ENCODE measurements at places on chromosomes 11 and 22.

GRCh38 chr11:17376493-17376892 is 12.0 kb downstream of the KCNJ11 start:
- DNase-seq = no peak

DNA sequence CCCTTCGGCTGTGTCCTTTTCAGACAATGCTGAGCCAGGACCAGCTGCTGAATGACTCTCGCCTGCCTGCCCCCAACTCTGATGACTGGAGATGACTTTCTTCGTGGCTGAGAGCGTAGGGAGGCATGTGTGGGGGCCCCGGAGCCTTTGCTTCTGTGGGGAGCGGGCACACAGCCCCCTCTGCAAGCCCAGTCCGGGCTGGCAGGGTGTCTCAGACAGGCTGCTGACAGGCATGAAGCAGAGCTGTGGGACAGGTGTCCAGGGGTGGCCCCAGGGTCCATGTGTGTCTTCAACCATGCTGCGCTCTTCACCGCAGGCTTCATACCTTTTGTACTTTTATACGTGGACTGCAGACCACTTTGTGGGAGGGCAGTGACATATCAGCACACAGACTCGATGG is 16.6 kb downstream of the CYB5R2 start:
- no peak for DNase-seq

DNA sequence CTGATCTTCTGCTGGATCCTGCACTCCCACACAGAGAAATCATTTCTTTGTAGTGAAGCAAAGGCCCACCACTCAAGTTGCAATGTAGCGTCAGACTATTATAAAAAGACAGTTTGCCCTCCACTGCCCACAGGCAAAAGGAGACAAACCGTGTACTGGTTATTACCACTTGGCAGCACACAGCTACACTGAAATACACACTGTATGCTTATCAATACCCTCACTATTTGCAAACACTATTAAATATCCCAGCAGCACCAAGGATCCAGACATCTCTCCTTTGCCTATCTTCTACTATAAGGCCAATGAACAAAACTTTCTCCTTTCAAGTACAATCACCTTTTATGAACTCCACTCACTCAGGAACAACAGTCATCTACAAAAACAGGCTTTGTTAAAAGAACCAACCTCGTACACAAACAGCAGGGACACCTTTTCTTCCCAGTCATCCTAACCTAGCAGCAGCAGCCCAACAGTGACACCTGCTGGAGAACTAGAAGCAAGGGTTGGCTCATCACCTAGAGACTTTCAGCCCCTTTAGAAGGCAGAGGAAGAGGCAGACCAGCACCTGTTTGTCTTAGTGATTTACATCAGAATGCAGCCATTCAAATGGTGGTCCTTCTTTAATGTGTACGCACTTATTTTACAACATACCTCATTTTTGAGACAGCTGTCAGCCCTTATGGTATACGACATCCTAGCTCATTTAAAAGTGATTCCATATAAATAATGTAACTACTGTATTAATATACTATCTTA is 56.1 kb downstream of the AMBRA1 start:
- DNase-seq = peak; percentile 73

GRCh38 chr22:31635638-31636306 is 26.2 kb downstream of the PISD start:
- DNase-seq = no peak

- no peak for DNase-seq
Observed at GRCh38 chr11:79313530-79313913, 127.3 kb downstream of the TENM4 start.

DNA sequence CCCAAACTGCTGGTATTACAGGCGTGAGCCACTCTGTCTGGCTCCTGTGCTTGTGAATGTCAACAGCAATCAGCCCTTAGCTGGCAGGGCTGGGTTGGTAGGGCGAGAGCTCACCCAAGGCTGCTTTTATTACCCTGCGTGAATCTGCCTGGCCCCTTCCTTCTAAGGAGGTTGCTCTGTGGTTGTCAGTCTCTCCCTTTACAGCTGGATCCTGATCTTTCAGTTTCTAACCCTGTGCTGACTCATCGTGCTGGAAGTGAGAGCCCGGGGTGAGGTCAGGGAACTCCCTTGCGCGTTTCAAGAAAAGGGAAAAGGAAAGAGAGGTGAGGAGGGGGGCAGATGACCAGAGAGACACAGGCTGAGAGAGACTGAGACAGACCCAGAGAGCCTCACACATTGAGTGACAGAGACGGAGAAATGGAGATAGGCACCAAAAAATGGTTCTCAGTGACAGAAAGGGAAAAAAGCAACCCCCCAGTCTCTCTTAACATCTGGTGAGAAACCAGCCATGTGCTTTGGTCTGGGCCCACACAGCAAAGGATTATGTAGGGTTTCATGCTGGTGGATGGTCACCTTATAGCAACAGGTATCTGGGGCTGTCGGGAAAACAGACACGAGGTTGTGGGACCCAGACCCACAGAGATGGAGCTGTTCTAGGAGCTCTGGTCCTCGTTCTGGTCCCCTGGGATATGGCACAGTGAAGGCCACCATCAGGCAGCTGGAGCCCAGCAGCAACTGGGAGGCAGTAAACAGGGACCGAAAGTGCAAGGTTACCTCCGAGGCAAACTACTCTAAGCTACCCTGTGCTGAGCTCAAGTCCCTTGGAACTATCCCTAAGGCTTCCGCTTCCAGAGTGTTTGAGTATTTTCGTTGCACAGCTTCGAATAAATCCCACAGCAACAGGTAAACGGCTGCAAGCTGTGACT is 2.5 kb downstream of the TCN2 start:
- peak; percentile 13 for DNase-seq

DNA sequence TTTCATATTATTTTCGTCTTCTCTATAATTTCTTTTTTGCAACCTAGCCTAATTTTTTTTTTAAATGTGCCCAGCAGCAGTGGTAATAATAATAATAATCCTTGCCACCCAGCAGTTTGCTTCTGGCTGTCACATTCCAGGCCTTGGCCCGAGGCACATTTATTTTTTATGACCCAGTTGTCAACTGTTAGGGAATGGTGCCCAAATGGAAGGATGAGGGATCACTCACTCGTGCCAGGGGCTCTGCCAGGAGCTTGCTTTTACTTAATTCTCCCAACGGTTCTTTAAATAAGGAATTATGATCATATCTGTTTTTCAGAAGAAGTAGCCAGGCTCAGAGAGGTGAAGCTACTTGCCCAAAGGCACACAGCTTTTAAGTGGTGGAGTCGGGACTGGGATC is 49.6 kb downstream of the MYO18B start:
- DNase-seq = no peak

DNA sequence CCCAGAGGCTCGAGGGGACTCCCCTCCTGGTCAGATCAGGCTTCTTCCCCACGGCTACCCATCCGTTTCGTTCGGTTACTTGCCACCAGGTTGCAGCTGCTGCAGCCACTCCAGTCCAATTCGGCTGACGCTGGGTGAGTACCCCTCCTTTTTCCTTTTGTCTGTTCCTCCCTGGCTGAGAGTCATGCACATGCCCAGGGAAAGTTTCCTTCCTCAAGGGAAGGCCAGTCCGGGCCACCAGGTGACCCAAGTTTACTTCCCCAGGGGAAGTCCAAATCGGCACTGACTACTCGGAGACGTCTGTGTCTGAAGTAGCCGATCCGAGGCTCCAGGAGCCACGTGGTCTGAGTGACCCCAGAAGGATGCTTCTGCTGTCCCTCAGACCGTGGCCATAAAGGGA is 13.2 kb upstream of the OR56A3 start:
- DNase-seq = no peak

DNA sequence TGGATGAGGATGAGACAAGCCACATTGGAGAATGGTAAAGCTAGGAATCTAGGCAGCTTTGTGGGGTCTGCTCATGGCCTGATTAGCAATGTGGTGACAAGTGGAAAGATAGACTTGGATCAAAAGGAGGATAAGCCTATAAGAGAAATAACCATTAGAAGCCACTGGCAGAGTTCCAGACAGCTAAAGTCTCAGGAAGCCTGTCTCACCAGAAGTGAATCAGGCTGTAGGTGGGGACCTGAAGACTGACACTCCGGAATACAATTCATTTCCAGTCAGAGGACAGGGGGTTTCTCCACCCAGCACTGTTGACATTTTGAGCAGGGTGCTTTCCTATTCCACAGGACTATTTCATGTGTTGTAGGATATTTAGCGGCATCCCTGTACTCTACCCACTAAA is 129.7 kb downstream of the ARHGAP42 start:
- DNase-seq = no peak

- DNase-seq = peak; percentile 39
Observed at GRCh38 chr11:396948-397548, 3.0 kb downstream of the PKP3 start.

DNA sequence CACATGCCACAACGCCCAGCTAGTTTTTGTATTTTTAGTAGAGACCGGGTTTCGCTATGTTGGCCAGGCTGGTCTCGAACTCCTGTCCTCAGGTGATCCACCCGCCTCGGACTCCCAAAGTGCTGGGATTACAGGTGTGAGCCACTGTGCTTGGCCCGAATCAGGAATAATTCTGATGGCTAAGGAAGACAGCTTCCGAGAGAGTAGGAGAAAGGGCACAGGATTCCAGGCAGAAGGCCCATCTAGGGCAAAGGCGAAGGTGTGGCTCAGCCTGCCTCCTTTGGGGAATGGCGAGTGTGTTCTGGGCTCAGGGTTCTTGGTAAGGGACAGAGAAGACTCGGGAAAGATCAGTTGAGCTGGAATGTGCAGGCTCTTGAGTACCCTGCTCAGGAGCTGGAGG is 1.6 kb upstream of the SYCE3 start:
- DNase-seq = no peak

- peak; percentile 43 for DNase-seq
Observed at GRCh38 chr11:74135127-74135840, 35.5 kb downstream of the C2CD3 start.

GRCh38 chr22:28269277-28269676 is 350.2 kb upstream of the PITPNB start:
- DNase-seq = no peak

GRCh38 chr22:46364341-46365165 is 29.0 kb downstream of the TRMU start:
- DNase-seq = no peak

- no peak for DNase-seq
Observed at GRCh38 chr11:116466801-116467200, 306.0 kb downstream of the BUD13 start.

- DNase-seq = no peak
Observed at GRCh38 chr22:33875316-33875715, 45.0 kb downstream of the LARGE1 start.

- DNase-seq = no peak
Observed at GRCh38 chr11:59186130-59186594, 14.2 kb downstream of the DTX4 start.

- DNase-seq = no peak
Observed at GRCh38 chr11:112778091-112778876, 182.9 kb upstream of the NCAM1 start.

- no peak for DNase-seq
Observed at GRCh38 chr22:49232319-49233067, 595.2 kb downstream of the BRD1 start.

GRCh38 chr11:102516179-102516578 is 14.4 kb downstream of the MMP7 start:
- DNase-seq = no peak

GRCh38 chr11:57219021-57219627 is 17.9 kb downstream of the APLNR start:
- no peak for DNase-seq

DNA sequence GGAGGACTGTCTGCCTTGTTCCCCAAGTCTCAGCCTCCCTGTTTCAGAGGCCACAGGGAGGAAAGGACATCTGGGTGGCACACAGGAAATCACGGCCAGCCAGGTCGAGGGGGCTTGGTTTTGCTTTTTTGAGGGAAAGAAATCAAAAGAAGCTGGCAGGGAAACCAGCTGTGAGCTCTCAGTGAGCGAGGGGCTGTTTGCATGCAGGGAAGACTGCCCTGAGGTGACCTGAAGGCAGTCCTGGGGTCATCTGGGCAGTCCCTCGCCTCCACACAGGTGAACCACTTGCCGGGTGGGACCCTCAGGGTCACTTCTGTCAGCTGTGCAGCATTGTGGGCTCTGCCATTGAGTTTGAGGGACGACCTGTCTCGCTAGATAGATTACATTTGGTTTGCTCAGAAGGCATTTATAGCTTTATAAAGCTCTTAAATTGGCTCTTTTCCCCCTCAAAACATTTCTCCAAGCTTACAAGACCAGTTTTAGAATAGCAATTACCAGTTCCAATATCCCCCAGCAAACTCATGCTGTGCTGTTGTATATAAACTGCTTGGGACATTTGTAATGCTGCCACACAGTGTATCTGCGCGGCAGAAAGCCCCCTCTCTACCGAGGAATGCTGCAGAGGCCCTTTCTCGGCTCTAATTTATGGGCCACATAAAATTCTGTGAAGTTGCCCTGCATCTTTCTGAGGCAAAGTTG is 28.3 kb downstream of the PKNOX2 start:
- DNase-seq = no peak

DNA sequence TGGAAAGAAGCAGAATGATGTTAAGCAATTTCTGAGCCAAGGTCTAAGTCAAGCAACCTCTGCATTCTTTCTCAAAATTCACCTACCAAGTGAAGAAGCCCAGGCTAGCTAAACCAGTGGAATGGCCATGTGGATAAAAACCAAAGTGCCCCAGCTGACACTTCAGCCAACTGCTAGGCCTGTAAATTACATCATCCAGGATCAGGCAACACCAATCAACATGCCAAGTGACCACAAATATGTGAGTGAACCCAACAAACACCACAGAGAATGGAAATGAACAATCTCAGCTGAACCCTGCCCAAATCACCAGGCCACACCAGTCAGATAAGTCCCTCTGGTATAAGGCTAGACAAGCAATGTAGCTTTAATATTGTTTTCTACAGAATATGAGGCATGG is 25.1 kb upstream of the FJX1 start:
- no peak for DNase-seq

GRCh38 chr11:128627666-128628324 is 40.4 kb upstream of the ETS1 start:
- no peak for DNase-seq

GRCh38 chr11:5203366-5203765 is 2.9 kb upstream of the OR51V1 start:
- DNase-seq = no peak

GRCh38 chr11:73204711-73205121 is 13.4 kb upstream of the P2RY2 start:
- DNase-seq = no peak

GRCh38 chr11:67079065-67079705 is 22.5 kb downstream of the RHOD start:
- DNase-seq = no peak

DNA sequence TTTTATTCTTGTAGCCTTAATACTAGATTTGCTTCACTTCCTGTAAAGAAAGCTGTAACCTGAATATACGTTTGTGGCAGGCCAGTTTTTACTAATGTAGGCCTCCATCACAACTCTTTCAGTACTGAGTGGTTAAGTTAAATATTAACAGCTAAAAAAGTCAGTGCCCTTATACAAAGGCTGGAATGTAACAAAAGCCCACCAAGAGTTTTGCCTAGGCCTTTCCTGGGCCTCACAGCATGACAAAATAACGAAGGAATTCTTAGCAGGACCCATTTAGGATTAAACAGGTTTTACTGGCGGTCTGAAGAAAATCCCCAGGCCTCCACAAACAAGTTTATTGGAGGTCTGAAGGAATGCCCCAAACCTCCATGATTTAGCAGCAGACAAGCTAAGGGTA is 43.7 kb downstream of the PIWIL3 start:
- DNase-seq = no peak

GRCh38 chr22:30266445-30267381 is at the start of gene OSM:
Gene OSM (minus strand): TSS chr22:30266851. CDS start chr22:30266799, 52 bp downstream.
- no peak for DNase-seq
